ENCODE measurements at places on chromosomes 4 and X. TPM values are rescaled to one million over a fixed set of nuclear protein-coding genes. Genes with fewer than 3 reads are reported as not detected.

DNA sequence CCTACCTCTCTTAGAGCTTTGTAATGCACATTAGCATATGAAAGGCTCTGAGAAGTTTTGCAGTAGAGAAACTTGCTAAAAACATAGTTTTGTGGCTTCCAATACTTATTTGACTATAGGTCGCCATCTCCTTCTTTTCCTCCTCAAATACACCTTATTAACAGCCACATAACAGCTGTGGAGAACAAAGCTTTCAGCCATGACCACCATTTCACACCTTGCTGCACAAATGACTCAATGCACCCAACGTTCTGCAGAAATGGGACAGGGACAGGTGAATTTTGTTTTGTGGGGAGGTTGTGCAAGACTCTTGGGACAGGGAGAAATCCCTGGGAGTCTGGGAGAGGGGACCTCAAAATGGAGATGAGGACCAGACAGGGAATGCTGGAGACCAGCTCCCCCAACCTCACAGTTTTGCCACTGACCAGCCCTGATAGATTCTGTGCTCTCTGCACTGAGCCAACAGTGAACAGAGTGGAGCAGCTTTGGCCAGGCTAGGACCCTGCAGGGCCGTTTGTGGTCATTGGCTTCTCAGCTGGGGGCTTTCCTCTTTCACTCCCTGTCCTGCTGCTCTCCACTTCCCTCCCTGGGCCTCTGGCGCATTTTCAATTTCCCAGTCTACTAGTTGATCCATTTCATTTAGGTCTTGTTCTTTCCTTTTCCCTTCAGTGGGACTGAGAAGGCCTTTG is 16.6 kb downstream of the FRMPD3 start:
- H3K27ac ChIP-seq = no peak overlapping the region
- H3K4me1 ChIP-seq = no peaks in the 10 kb centered on the region
- H3K27me3 ChIP-seq = peaks cover 31% of the 10 kb centered on the region
- no peaks in the 10 kb centered on the region for H3K36me3 ChIP-seq
- H3K4me3 ChIP-seq = no peak overlapping the region
- no peak for DNase-seq

GRCh38 chr4:41044791-41045190 is 169.6 kb downstream of the APBB2 start:
- no peaks in the 10 kb centered on the region for H3K36me3 ChIP-seq
- H3K27me3 ChIP-seq = no peaks in the 10 kb centered on the region
- no peak for DNase-seq
- H3K4me3 ChIP-seq = no peak overlapping the region

DNA sequence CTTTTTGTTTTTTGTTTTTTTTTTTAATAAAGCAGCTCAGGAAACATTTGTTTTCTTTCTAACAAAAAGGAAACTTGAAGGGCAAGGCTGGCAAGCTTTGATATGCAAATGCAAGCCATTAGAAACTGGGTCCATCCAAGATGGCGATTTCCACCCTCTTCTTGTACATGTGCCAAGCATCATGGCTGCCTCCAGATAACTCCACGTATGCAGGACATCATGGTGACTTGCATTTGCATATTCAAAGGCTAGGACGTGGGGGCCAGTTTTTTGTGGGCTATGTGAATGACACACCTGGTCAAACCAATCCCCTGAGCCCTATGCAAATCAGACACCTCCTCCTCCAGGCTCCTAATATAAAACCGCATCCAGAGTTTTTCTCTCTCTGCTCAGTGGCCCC is 692.6 kb downstream of the FAM133A start:
- no peak overlapping the region for H3K4me3 ChIP-seq
- H3K27ac ChIP-seq = no peak overlapping the region
- H3K36me3 ChIP-seq = no peaks in the 10 kb centered on the region
- no peak for DNase-seq

DNA sequence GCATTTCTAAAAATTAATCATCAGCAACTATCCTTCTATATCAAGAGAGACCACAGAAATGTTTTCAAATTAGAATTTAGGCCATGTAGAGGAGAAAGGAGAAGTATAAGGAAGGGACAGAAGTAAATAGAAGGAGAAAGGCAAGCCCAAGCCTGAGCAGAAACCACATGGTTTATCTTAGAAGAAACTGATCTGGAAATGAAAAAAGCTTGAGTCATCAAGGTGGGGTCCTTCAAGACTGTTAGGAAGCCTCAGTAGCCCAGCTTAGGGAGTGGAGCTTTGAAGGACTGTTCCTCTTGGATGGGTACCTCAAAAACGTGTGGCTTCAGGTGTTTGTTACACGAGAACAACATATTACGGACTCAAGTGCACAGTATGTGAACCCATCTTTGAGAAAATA is 4.5 kb downstream of the BMX start:
- no peak for DNase-seq
- peaks cover 36% of the 10 kb centered on the region for H3K27me3 ChIP-seq
- no peak overlapping the region for H3K27ac ChIP-seq
- no peaks in the 10 kb centered on the region for H3K4me1 ChIP-seq
- no peak overlapping the region for H3K4me3 ChIP-seq
- H3K36me3 ChIP-seq = no peaks in the 10 kb centered on the region

DNA sequence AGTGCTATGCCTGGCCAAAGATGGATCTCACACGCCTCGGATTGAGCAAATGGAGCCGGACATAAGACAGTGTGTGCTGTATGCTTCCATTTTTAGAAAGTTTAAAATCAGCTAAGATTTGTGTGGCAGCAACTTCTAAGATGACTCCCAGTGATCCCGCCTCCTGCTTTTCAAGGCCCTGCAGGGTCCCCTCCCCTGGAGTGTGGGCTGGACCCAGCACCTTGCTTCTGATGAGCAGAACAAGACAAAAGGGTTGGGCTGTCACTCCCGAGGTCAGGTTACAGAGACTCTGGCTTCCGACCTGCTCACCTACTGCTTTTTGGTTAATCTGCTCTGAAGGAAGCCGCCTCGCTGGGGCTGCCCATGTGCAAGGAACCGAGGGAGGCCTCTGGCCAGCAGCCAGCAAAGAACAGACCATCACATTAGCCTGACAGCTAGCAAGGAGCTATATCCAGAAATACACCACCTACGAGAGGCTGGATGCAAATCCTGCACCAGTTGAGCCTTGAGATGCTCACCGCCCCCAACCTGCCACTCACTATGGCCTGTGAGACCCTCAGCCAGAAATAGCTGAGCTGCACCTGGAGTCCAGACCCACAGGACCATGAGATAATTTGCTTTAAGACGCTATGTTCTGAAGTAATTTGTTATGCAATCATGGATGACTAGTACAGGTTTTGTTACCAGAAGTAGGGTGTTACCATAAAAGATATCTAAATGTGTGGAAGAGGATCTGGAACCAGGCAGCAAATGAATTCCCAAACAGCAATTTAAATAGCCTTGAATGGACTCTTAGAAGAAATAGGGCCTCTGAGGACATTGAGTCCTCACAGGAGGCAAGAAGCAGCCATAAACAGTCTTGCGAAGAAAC is 47.6 kb downstream of the CRMP1 start:
- H3K4me1 ChIP-seq = peaks cover 12% of the 10 kb centered on the region
- H3K36me3 ChIP-seq = peaks cover 3% of the 10 kb centered on the region
- no peaks in the 10 kb centered on the region for H3K27me3 ChIP-seq
- H3K27ac ChIP-seq = no peak overlapping the region
- no peak overlapping the region for H3K4me3 ChIP-seq

GRCh38 chr4:6032249-6033244 is 14.3 kb upstream of the C4orf50 start:
- H3K4me1 ChIP-seq = peaks cover 5% of the 10 kb centered on the region
- H3K27ac ChIP-seq = no peak overlapping the region
- no peak overlapping the region for H3K4me3 ChIP-seq
- H3K36me3 ChIP-seq = no peaks in the 10 kb centered on the region
- no peak for DNase-seq

Gene HSFX1
- total RNA-seq = 1.2 TPM

Gene SSX4
- total RNA-seq = not detected

- H3K27me3 ChIP-seq = no peaks in the 10 kb centered on the region
- H3K27ac ChIP-seq = no peak overlapping the region
- H3K4me3 ChIP-seq = no peak overlapping the region
- no peaks in the 10 kb centered on the region for H3K36me3 ChIP-seq
- peak; percentile 40 for DNase-seq
Measured at GRCh38 chr4:173046818-173047217, 121.8 kb upstream of the GALNT7 start.

Gene SASH3
- total RNA-seq = 2.4 TPM

Gene BEX2
- total RNA-seq = 35.5 TPM

Gene GPC3
- total RNA-seq = 271 TPM

DNA sequence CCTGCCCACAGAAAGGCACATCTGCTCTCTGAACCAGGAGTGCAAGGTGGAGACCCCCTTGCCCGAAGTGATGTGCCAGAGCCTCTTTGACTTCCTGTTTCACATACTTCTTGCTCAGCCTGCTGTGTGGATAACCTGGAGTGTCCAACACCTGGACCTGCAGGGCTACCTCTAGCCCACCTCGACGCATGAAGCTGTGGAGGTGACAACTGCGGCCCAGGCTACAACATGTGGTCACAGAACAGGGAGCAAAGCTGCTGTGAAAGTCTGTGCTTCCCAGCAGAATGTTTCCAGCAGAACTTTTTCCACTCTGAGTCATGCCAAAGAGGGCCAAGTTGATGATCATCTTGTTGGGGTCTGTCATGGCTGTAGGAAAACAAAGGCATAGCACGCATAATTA is 1.5 kb downstream of the GIMD1 start:
- no peaks in the 10 kb centered on the region for H3K36me3 ChIP-seq
- no peak overlapping the region for H3K27ac ChIP-seq
- no peaks in the 10 kb centered on the region for H3K4me1 ChIP-seq
- no peak for DNase-seq
- no peak overlapping the region for H3K4me3 ChIP-seq

DNA sequence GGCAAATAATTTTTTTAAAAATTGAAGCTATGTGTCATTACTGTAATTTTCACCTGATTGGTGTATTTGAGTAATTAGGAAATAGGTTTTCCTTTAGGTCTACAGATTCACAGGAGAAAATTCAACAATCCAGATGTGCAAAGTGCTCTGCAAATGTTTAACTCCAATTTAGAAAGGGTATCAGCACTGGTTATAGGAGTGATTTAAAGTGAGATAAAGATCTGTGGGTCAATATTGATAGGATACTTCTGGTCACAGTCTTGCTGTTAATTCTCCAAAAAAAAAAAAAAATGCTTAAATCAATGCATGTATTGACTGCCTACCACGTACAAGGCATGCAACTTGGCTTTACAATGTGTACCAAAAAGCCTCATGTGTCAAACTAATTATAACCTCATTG is 271.3 kb downstream of the PPP3CA start:
- no peaks in the 10 kb centered on the region for H3K27me3 ChIP-seq
- H3K27ac ChIP-seq = no peak overlapping the region
- H3K4me3 ChIP-seq = no peak overlapping the region
- H3K36me3 ChIP-seq = no peaks in the 10 kb centered on the region
- H3K4me1 ChIP-seq = no peaks in the 10 kb centered on the region
- no peak for DNase-seq

Gene USP17L22
- total RNA-seq = not detected

DNA sequence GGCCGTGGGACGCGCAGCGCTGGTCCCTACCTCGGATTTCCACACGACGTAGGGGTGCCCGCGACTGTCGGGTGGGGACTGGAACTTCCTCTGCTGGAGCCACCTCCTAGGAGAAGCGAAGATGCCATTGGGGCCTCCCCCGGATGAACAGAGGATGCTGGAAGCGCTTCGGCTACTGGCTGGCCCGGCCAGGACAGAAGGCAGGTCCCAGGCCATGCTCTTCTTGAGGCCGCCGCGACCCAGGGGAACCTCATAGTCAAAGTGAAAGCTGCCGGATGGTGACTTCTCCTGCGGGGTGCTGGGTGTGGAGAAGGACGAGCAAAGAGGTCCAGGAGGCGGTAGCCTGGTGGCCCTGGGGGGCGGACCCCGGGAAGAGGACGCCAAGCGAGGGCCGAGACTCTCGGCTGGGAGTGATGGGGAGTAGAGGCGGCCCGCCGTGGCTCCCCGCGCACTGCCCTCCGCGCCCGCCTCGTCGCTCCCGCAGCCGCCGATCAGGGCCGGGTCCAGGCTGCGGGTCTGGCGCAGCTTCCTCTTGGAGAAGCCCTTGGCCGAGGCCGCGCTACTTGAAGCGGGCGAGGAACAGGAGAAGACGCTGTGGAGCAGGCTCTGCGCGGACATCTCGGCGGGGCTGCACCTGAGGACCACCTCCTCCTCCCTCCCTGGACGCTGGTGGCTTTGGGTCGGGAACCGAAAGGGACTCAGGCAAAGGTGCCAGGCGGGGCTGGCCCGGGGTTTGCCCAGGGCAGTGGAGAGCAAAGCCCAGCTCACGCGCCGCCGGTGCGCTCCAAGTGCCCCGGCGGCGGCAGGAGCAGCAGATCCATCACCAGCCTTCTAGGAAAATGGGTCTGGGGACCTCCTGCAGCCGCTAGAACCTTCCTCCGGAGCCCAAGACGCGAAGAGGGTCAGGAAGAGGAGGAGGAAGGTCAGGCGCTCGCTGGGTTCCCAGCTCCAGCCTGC is 1.2 kb downstream of the ARHGAP6 start:
- H3K4me1 ChIP-seq = no peaks in the 10 kb centered on the region
- H3K27ac ChIP-seq = peak overlapping the region; percentile 29
- H3K27me3 ChIP-seq = peaks cover 38% of the 10 kb centered on the region
- DNase-seq = no peak
- H3K4me3 ChIP-seq = peak overlapping the region; percentile 57

DNA sequence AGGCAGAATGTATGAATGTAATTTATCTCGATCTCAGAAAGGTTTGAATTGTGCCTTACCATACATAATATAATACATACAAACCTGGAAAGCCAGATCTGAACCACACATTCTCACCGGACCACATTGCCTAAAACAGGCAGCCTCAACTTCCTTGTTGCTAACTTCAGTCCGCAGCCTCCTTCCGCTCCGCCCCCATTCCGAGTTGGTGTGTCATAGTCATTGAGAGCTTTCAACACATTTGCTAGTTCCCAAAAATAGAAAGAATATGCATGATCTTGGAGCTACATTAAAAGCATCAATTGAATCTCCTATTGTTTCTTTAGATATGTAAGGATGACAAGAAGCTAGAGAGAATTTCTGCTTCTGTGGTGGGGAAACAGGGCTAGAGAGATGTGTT is 127.2 kb downstream of the ARHGEF9 start:
- H3K27ac ChIP-seq = peak overlapping the region; percentile 0
- H3K36me3 ChIP-seq = peaks cover 4% of the 10 kb centered on the region
- H3K27me3 ChIP-seq = no peaks in the 10 kb centered on the region
- no peak overlapping the region for H3K4me3 ChIP-seq
- no peaks in the 10 kb centered on the region for H3K4me1 ChIP-seq
- peak; percentile 36 for DNase-seq

GRCh38 chrX:129980001-129980401 is 2.4 kb upstream of the BCORL1 start:
- no peaks in the 10 kb centered on the region for H3K36me3 ChIP-seq
- no peak overlapping the region for H3K27ac ChIP-seq
- H3K4me3 ChIP-seq = peak overlapping the region; percentile 22
- H3K27me3 ChIP-seq = peaks cover 7% of the 10 kb centered on the region
- DNase-seq = peak; percentile 37

DNA sequence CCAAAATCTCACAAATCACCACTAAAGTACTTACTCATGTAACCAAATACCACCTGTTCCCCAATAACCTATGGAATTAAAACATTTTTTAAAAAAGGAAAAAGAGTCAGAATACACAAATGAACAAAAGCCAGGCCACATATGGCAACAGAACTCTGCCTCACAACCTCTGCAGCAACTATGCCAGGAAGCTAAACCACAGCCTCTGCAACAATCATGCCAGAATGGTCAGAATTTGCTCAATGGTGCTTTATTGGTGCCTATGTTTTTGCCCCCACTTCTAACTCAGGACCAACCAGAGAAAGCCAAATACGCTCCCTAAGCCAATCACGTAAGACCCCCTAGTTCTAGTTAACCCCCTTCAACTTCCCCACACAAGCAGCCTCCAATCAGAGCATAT is 69.6 kb downstream of the HOPX start:
- H3K4me3 ChIP-seq = no peak overlapping the region
- no peaks in the 10 kb centered on the region for H3K4me1 ChIP-seq
- no peaks in the 10 kb centered on the region for H3K36me3 ChIP-seq
- no peak for DNase-seq
